ENCODE measurements at places on chromosomes 4 and X.

GRCh38 chrX:44017676-44018075 is 44.5 kb upstream of the NDP start:
- DNase-seq: no peak

- no peak for DNase-seq
Observed at GRCh38 chrX:70455366-70456202, 10.9 kb downstream of the DLG3 start.

DNA sequence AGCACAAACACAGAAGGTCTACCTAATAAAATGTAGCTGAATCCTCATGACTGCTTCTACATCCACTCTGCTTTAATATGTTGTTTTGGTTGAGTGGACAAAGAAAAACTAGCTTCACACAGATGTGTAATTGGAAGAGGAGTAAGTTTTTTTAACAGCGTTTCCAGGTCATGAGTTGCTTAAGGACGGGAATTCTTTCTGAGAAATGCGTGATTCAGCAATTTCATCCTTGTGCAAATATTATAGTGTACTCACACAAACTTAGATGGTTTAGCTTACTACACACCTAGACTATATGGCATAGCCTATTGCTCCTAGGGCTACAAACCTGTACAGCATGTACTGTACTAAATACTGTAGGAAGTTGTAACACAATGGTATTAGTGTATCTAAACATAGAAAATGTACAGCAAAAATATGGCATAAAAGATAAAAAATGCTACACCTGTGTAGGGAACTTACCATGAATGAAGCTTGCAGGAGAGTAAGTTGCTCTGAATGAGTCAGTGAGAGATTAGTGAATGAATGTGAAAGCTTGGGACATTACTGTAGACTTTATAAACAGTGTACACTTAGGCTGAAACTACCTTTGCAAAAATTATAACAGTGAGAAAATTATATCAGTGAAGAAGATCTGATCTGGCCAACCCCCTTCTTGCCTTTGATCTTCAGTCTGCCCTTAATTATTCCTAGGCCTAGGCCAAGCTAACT is 70.8 kb upstream of the IL15 start:
- no peak for DNase-seq

GRCh38 chr4:89681219-89681618 is 155.7 kb downstream of the SNCA start:
- DNase-seq: peak; percentile 64

DNA sequence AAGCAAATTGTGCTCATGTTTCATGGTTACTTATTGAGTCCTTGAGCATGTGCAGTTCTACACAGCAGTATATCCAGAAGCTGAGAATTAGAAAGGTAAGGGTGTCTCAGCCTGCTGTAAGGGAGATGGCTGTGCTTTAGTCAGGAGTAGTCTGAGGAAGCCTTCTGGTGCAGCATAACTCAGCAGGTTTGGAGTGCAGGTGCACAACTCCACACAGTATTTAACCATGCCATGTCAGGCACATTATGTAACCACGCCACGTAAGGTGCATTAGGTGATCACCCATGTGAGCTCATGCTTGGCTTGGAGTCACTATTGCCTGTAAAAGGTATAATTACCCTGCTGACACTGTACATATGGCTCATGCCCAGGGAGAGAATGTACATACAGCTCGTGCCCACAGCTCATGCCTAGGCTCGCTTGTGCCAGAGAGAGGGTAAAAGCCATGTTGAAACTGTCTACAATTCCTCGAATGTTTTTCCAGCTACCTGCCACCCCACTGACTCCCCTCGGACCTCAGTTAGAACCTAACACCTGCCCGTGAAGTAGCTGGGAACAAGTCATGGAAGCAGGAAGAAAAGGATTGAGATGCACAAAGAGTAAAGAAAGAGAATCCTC is 37.8 kb downstream of the UCHL1 start:
- DNase-seq: no peak

- no peak for DNase-seq
Observed at GRCh38 chr4:13872155-13872554, 244.6 kb upstream of the BOD1L1 start.

DNA sequence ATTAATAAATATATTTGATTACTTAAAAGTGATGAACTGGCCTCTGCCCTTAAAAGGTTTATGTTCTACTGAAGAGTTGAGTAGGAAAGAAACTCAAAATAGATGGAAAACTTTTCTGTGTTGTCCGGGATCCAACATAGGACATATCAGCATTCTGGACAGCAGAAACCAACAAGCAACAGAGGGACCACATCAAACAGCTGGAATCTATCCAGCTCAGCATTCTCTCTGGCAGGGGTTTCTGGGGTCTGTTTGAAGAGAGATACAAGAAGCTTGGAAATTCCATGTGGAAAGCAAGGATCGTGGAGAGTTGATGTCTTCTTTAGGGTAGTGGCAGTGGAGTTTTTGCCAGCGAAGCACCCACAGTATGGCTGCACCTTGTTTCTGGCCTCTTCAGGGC is 43.6 kb downstream of the ZCCHC12 start:
- DNase-seq: no peak

GRCh38 chrX:113136836-113137235 is 296.2 kb upstream of the AMOT start:
- no peak for DNase-seq

GRCh38 chrX:136768469-136769084 is 12.2 kb downstream of the ARHGEF6 start:
- peak; percentile 7 for DNase-seq

GRCh38 chr4:78033861-78034260 is 23.3 kb upstream of the FRAS1 start:
- no peak for DNase-seq

DNA sequence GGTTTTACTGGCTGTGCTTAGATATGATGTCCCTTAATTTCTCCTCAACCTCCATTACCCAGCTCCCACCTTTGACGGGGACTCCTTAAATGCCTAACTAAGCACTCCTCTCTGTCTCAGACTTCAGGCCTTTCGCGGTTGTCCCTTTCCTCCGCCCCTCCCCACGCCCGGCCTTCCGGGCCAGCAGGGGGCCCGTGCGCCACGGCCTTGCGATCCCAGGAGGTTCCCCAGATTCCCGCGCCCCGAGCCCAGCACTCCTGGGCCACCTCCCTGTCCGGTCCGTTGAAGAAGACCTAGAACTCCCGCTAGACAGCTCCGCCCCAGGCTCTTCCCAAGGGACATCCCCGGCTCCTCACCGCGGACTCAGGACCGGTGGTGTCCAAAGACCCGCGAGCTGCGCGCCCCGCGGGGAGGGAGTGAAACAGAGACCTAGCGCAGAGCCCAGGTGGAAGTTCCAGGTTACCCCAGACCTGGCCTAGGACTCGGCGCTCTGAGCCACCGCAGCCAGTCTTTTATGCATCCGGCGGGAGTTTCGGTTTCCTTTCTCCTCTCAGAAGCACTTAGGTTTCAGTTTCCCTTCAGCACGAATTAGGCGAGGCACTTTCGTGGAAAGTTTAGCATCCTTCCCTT is at the start of gene DDX60:
DDX60 (minus strand) TSS at position 487 of the 630 bp plus-strand sequence. CDS start 7,493 bp downstream, outside the sequence.
- DNase-seq: peak; percentile 62

- no peak for DNase-seq
Observed at GRCh38 chr4:1576961-1577821, 106.9 kb downstream of the FAM53A start.

DNA sequence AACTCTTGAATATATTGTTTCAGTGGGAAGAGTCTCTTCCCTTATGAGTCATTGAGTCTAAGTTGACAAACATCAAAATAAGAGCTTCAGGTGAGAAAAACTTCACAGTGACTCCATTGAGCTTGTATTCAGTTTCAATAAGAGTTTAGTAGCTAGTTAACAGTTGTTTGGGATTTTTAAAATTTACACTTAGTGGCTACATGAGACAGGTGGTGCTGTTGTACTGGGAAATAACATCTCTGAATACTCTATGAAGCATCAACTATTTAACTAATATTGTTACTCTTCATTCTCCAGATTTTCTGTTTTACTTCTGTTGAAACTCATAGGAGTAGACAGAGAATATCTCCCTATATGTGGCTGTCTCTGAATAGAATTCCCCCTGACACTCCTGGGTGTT is 1609.1 kb downstream of the C4orf33 start:
- DNase-seq: no peak

DNA sequence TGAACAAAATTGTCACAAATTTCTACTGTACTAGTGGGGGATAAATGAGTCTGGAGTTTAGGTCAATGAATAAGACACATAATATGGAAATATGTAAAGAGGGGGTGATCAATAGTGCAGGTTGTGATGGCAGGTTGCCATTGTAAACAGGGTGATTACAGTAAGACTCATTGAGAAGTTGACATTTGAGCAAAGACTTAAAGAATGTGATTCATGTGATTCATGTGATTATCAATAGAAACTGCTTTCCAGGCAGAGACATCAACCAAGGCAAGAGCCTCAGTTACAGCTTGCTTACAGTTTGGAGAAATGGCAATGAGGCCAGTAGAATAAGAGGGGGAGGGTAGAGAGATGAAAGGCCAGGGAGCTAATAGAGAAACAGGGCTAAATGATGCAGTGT is 45.8 kb upstream of the GIMD1 start:
- no peak for DNase-seq

GRCh38 chr4:19776021-19776459 is 475.7 kb upstream of the SLIT2 start:
- peak; percentile 67 for DNase-seq

GRCh38 chr4:144985014-144985413 is 113.0 kb downstream of the ANAPC10 start:
- no peak for DNase-seq

DNA sequence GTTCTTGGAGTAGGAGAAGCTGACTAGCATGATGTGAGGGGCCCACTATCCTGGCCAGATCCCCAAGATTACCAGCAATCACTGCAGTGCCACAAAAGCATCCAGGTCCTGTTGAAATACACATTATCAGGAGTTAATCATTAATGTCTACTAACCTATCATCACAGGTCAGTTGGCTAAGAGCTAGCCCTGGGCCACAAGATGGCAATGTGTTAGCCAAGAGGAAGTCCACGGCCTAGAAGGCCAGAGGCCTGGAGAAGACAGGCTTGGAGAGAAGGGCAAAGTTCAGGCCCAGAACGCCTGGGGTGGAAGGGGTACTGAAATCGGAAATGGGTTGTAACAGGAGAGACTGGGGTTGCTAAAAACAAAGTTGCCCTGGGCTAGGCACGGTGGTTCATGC is 19.9 kb upstream of the KIAA1210 start:
- no peak for DNase-seq

- no peak for DNase-seq
Observed at GRCh38 chr4:152633118-152633517, 46.7 kb downstream of the TMEM154 start.

DNA sequence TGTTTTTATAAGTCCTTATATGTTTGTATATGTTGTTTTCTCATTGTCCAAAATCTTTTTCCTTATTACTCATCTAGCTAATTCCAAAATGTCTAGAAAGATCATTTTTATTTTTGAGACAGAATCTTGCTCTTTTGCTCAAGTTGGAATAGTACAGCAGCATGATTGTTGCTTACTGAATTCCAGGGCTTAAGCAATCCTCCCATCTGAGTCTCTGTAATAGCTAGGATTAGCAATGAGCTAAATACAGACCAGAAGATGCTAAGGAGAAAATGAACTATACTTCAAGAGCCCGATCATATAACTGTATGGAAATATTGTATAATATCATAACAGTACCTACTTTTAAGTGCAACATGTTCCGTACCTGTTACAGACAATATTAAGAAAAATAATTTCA is 1027.0 kb downstream of the STIM2 start:
- DNase-seq: no peak

DNA sequence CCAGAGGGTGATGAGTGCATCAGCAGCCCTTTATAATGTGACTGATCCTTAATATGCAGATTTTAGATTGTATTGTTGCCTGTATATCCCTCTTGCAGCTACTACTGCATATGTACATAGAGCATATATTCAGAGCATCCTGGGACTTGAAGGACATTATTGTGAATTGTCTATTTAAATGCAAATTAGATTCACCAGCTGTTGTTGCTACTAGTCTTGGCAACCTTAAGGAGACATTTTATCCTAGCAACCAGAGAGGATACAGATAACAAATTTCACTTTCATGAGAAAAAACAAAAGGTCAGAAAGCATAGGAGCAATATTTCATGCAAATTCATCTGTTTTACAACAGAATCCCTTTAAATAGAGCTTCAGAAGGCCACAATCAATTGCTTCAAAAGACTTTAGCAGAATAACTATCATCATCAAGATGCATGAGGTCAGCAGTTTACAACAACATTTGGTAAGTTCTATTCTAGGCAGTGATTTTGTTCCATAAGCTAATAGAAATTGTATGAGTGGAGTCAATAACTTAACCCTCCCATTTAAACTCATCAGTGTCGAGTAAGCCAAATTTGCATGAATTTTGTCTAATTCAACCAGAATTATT is 148.6 kb downstream of the GC start:
- DNase-seq: peak; percentile 51
